ENCODE measurements at places on chromosomes 11 and 22.
A peak's percentile ranks its signal among the peaks of the same experiment; 100 is the strongest.

DNA sequence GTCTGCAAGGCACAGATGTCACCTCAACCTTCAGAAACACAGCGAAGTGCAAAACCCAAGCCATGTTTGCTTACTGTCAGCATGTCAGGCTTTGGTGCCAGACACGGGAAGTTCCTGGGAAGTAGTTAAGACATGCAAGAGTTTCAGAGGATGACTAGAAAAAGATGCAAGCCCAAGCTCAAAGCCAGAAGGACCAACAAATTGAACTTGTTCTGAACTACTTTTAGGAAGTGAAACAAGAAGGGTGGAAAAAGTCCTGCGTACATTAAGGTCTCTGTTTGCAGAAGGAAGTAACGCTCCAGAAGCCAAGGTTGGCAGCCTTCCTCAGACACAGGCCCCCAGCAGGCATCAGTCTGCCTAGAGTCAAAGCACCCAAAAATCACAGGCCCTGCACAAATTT is 2.6 kb downstream of the AP1B1 start:
- peak; percentile 69 for DNase-seq

- DNase-seq: no peak
These were observed 1.3 kb upstream of the BDNF start for GRCh38 chr11:27701355-27702105.

- DNase-seq: no peak
These were observed 83.0 kb downstream of the ISX start for GRCh38 chr22:35148866-35149548.

DNA sequence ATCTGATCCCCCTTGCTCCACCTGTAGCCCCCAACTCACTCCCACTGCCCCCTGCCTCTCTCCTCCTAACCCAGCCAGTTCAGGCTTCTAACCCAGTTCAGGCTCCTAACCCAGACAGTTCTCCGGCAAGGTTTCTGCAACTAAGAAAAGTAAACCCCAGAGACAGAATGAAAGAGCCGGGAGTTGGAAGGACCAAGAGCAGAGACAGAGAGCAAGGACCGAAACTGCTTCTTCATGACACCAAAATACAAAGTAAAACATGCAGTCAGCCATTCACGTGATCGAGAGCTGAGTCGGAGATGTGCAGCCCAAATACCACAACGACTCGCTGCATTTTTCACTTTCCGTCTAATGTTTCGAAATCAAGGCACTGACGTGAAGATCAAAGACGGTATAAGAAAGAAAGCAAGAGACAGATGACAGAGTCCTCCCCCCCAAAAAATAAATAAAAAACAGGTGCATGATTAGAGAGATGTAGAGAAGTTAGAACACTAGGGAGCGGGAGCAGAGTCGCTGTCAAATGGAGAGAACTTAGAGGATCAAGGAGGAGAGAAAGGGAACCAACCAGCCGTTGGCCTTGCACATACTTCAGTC is 884 bp downstream of the IL10RA start:
- no peak for DNase-seq

- no peak for DNase-seq
These were observed 33.9 kb upstream of the SLC5A12 start for GRCh38 chr11:26755762-26756161.

DNA sequence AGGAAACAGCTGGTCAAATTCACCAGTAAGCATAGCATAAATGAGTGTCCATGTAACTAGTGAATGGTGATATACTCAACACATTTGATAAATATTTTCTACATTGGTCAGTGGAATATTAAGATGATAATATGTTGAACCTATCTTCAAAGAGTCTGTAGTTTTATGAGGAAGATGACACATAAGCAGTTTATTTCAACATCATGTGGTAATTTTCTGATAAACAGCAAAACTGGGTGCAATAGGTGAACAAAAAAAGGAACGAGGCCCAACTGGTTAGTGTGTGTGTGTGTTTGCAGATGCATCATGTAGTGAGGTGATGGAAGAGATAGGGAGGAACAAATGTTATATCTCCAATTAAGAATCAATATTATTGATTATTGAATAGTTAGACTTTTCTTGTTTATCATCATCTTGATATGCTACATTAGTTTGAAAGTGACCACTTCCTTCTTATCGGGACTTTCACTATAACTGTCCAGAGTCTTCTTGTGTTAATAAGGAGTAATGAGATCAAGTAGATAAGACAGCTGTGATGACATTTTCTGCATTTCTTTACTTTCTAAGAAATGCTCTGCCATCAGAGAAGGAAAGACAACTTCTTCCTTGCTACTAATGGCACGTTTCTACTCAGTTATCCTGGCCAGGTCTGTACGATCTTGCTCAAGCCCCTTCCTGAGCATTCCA is 270.7 kb downstream of the ETS1 start:
- no peak for DNase-seq

DNA sequence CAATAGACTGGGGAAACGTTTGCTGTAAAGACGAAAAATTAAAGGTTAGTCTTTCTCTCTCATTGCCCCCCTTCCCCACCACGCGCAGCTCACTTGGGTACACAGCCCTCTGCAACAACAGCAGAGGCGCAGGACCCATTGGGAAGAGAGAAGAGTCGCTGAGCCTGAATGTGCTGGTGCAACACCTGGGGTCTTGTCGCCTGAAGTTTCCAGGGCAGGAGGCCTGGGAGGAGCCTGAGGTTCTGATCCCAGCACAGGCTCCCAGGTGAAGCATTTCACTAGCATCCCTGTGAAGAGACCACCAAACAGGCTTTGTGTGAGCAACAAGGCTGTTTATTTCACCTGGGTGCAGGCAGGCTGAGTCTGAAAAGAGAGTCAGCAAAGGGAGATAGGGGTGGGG is 116.2 kb upstream of the NTM start:
- DNase-seq: no peak

DNA sequence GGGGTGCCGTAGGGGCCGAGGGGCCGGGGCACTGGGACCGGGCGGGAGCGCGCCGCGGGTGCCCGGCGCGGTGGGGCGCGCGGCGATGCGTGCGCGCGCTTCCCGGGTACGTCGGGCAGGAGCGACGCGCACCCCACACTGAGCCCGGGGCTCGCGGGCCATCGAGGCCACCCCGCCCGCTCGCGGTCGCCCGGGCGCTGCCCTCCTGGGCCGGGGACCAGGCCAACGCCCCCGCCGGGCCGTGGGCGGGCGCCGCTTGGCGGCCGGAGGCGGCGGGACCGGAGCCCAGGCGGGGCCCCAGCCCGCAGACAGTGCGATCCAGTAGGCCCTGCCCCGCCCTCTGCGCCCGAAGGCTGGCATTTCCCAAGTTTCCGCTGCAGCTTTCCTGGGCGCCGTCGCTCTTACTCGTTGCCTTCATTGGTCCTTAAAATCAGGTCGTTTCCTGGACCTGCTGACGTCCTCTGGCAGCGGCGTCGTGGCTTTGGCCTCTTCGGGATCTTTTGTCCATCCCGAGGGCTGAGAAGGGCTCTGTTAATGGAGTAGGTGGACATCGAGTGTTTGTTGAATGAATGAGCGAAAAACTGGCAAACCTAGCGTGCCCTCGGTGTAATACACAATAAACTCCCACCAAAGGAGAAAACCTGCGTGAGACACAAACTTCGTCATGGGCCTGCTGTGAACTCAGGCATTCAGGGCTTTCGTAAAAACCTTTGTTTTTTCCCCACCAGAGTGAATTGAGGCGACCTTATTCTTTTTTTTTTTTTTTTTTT is 638 bp downstream of the PARVA start:
- peak; percentile 89 for DNase-seq

DNA sequence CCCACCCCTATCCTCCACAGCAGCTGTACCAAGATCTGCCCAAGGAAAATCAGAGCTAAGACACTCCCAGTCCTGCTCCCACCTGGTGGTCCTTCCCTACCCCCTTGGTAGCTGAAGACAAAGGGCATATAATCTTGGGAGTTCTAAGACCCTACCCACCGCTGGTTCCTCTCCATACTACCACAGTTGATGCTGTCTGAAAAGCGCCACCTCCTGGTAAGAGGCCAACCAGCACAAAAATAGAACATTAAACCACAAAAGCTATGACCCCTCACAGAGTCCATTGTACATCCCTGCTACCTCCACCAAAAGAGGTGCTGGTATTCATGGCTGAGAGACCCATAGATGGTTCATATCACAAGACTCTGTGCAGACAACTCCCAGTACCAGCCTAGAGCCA is 161.5 kb upstream of the ARHGAP42 start:
- no peak for DNase-seq

DNA sequence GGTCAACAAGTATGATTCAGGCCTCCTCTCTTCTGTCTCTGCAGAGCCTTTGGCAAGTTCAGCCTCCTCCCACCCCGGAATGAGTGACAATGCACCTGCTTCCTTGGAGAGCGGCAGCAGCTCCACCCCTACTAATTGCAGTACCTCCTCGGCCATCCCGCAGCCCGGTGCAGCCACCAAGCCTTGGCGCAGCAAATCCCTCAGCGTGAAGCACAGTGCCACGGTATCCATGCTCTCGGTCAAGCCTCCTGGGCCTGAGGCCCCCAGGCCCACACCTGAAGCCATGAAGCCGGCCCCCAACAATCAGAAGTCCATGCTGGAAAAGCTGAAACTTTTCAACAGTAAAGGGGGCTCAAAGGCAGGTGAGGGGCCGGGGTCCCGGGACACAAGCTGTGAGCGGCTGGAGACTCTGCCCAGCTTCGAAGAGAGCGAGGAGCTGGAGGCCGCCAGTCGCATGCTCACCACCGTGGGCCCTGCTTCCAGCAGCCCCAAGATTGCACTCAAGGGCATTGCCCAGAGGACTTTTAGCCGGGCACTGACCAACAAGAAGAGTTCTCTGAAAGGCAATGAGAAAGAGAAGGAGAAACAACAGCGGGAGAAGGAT is 220.6 kb downstream of the NAV2 start:
- DNase-seq: no peak

DNA sequence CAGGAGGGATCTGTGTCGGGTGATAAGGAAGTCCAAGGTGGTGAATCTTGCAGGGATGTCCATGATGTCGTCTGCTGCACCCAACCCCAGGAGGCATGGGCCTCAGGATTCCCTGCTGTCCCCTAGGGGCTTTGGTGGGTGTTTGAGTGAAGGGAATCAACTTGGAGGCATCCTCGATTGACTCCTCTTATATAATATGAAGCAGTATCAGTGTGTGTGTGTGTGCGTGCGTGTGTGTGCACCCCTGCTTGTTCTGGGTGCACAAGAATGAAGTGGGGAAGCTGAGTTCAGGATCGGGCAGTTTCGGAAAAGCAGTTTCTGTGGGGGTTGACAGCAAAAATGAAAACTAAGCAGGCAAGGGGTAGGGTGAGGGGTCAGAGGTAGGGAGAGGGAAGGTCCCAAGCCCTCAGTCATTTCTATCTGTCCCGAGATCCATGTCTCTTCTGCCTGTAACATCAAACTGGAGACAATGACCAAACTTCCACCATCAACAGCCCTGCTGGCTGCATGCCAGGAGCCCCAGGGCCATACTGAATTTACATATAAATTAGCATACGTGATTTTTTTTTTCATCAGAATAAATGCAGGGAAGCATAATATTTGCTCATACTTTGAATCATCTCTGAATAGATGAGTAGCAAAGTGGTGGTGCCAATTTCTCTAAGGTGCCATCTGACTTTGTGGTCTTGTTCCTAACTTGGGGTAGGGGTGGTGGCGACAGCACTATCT is 2.0 kb downstream of the NTM start:
- no peak for DNase-seq

GRCh38 chr11:68354148-68354872 is 41.9 kb downstream of the LRP5 start:
- peak; percentile 94 for DNase-seq

GRCh38 chr11:65700399-65700798 is 11.7 kb upstream of the KAT5 start:
- DNase-seq: no peak

DNA sequence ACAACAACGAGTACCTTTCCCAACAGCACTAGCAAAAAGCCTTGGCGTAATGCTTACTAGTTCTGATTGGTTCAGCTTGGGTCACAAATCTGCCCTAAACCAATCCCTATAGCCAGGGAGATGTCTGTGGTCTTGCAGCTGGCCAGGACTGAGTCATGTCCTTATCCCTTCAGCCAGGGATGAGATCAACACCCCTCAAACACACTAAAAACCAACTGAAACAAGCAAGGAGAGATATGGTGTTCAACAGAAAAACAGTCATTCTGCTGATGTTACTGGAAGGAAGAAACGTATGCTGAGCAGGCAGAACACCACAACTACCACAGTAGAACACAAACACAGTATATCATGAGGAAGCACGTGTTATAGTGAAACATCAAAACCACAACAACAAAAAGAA is 375.6 kb downstream of the LARGE1 start:
- DNase-seq: no peak

DNA sequence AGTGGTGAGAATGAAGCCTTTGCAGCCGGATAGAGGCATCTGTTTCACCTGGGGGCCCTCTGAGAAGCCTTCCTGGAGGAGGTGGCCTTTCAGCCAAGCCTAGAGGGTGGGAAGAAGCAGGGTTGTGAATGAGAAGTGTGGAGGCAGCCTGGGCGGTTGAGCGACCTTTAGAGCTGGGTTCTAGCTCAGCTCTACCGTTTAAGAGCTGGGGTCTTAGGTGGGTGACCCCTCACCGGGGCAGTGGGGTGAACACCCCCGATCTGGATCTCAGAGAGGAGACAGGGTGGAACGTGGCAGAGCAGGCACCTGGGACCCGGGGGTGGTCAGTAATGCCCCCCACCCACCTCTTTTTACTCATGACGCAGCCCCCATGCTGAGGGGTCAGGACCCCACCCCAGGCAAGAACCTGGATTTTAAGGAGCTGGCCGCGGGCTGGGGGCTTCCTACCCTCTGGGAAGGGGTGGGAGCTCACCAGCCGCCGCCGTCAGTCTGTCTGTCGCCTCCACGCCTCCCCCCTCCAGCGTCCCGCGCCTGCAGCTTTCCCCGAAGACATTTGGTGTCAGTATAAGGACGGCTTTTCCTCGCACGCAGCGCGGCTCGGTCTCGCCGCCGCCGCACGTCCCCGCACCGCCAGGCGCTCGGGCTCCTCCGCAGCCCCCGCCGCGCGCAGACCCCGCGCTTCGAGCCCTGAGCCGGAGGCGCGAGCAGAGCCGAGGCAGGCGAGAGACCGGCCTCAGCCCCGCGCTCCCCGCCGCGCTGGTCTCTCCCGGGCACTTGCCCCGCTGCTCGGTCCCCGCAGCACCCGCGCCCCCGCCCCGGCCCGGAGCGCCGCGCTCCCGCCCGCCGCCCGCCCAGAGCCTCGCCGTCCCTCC is 13.3 kb upstream of the CACNA1I start:
- no peak for DNase-seq

DNA sequence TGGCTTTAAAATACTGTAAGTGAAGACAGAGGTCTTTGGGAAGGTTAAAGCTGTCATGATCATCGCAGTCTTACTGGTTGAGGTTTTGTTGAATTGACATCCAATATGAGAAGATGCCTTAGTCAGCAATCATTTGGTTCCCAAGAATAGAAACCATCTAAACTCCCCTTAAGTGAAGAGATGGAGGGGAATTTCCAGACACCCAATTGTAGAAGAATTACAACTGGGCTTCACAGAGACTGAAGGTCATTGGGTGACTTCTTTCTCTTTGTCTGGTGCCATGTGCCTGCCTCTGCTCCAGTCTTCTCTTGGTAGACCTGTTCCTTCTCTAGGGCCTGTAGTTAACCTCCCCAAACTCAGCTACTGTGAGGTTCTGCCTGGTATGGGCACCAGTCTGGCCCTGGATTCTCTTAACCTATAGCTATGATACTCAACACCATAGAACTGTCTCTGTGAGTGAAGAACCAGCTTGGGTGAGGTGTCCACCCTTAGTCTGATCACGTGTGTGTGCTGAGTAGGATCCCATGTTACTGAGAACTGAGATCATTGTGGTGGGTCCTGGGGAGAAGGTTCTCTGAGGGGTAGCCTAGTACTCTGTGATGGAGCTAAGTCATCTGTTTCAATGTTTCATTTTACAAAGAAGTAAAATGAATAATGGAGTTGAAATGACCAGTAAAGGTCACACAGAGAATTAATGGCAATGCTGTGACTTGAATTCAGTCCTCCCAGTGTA is 182.5 kb downstream of the CSNK2A3 start:
- no peak for DNase-seq

GRCh38 chr22:37749226-37749625 is 52.4 kb downstream of the TRIOBP start:
- peak; percentile 64 for DNase-seq

Measured in body of pancreas (tissue), 4 donors.